Central memory CD8-positive, alpha-beta T cell (primary cell): ENCODE measurements at places on chromosomes 7 and 10.

GRCh38 chr7:23539494-23539907 is 7.7 kb upstream of the TRA2A start:
- no peak for DNase-seq

DNA sequence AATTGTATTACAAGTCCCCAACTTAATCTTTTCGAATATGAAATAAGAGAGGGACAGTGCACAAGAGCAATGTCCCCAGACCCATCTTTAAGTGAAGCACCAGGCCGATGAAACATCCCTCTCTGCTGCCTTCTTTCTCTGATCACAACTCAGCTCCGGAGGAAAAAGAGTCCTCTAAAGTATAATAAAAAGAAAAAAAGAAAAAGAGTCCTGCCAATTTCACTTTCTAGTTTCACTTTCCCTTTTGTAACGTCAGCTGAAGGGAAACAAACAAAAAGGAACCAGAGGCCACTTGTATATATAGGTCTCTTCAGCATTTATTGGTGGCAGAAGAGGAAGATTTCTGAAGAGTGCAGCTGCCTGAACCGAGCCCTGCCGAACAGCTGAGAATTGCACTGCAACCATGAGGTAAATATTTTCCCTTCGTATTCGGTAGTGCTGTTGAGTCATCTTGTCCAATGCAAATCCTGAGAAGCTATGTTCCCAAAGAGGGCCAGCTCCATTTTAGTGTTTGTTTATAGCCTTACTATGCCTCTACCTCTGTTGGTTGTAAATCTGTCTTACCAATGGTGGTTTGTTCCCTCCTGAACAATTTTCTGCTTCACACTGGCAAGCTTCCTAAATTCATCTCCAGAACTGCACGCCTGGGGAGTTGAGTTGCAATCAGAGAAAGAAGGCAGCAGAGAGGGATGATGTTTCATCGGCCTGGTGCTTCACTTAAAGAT is at the start of gene IFIT2:
Gene IFIT2 (plus strand): TSS at position 326 of the 725 bp plus-strand sequence. CDS start 78 bp downstream, at position 404.
- DNase-seq: no peak

- DNase-seq: no peak
Measured at GRCh38 chr10:31359979-31360378, 41.0 kb downstream of the ZEB1 start.

GRCh38 chr7:129864042-129864441 is 88.7 kb downstream of the UBE2H start:
- DNase-seq: no peak

- no peak for DNase-seq
Measured at GRCh38 chr10:102796407-102797176, 40.6 kb downstream of the CYP17A1 start.

DNA sequence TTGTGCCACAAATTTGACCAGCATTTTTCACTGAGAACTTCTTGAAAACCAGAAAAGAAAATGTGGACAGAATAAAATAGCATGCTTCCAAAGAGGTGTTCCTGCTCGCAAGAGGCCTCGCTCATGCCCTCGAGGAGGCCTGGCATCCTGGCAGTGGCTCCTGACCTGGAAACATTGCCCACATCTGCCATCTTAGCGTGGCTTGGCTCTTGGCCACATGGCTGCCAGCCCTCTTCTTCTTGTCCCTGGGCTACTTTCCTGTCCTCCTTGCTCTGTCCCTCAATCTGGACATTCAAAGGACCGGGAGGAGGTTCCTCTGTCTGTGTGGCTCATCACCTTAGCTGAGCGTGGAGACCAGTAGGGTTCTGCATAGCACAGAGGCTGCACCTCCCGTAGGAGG is 131.6 kb upstream of the TMEM72 start:
- no peak for DNase-seq

GRCh38 chr7:125775317-125775716 is 845.7 kb upstream of the POT1 start:
- DNase-seq: no peak

DNA sequence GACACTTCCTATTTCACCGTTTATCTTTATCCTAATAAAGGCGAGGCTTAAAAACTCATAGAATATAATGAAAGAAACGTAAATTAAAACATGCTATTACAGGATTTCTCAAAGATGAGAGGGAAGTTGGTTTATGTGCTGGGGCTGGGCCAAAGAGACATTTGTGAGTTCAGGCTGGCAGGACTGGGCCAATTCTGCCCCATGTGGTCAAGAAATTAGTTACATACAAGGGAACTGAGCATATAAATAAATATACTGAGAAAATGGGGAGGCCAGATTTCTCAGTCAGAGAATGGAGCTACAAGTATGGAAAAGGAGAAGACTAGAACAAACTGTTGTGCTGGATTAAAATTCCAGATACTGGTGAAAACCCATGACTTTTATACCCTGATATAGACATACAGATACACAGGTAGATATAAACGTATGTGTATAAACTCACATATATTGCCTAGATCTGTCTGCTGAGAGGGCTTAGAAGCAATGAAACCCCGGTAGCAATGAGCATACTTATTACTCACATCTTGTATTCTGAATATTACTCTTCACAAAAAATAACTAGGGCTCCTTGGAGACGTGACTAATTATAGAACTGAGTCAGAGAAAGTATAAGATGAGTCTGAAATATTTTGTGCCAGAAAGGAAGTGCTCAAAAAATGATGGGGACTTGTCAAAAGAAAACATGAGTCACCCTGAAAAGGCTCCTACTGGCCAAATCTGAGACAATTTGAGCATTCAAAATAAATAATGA is 155.7 kb upstream of the FGFR2 start:
- DNase-seq: no peak

GRCh38 chr7:36573066-36573465 is 151.2 kb downstream of the AOAH start:
- no peak for DNase-seq

GRCh38 chr10:98258683-98259454 is 9.1 kb downstream of the LOXL4 start:
- no peak for DNase-seq

DNA sequence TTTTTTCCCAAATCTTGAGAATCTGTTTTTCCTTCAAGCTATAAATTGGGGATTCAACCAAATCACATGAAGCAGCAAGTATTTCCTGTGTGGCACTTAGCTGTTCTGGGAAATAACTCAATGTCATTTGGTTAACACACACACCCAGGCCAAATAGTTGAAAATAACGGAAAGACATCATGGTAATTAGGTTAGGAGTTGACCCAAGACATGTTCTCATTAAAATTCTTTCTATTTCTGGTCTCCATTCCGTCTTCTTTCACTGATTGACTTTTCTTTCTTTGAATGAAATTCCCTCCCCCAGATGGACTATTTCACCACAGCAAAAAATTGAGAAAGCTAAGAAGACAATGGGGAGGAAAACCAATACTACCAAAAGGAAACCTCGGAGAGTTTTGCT is 30.5 kb downstream of the NRP1 start:
- DNase-seq: no peak

DNA sequence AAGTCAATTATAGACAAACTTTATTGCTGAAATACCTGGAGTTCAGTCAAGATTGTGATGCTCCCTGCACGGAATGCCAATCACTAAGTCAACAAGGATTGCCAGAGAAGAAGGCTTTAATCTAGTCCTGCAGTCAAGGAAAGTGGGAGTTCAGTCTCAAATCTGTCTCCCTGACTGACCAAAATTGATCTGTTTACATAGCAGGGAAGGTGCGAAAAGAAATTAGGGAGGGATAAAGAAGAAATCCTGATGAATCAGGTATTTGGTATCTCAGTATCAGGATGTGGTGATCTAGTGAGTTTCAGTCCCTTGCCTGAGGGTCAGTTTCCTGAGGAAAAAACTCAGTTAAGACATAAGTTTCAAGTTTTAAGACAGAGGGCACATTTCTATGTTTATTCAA is 2.1 kb upstream of the AKR1D1 start:
- DNase-seq: no peak

DNA sequence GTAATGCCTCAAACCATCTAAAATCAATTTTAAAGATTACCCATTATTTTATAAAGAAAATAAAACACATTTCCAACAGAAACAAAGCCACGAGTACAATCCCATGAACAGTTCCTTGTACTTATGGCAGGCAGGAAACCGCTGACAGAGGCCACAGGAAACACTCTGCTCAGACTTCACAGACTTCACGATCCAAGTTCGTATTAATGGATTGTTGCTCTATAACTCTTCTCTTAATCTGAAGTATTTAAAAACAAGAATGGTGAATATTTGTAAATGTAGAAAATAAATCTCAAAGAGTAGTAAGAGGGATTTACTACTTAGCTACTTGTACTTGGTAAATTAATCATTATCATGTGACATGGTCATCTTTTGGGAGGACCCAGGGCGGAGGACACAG is 78.3 kb downstream of the SNX10 start:
- DNase-seq: no peak

DNA sequence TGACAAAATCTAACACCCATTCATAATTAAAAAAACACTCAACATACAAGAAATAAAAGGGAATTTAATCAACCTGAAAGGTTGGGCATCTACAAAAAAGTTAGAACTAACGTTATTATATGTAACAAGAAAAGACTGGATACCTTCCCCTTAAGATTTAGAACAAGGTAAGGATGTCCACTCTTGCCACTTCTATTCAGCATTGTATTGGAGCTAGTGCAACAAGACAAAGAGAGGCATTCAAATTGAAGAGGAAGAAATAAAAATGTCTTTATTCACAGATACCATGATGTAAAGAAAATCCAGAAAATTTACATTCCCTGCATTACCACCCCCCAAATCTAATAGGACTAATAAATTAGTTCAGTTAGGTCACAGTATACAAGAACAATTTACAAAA is 18.3 kb downstream of the FAM149B1 start:
- DNase-seq: no peak

GRCh38 chr7:30752979-30753378 is 1.0 kb downstream of the INMT start:
- no peak for DNase-seq

GRCh38 chr7:88331322-88331721 is 24.6 kb upstream of the STEAP4 start:
- DNase-seq: no peak

DNA sequence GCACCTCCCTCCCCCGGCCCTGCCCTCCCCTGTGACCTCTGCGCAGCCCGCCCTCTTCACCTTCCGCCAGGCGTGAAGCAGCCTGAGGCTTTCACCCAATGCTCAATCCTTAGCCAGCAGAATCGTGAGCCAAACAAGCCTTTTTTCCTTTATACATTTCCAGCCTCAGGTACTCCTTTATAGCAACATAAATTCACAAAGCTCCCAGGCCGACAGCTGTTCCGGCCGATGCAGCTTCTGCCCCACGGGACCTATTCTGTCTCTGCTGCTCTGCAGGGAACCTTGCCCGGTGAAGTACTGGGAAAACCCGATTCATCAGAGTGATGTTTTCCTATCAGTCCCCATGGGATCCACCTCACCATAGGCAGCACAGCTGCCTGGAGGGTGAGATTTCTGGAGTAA is 87.4 kb downstream of the CHST15 start:
- no peak for DNase-seq

- no peak for DNase-seq
Measured at GRCh38 chr10:73774637-73775036, 7.2 kb upstream of the CHCHD1 start.

DNA sequence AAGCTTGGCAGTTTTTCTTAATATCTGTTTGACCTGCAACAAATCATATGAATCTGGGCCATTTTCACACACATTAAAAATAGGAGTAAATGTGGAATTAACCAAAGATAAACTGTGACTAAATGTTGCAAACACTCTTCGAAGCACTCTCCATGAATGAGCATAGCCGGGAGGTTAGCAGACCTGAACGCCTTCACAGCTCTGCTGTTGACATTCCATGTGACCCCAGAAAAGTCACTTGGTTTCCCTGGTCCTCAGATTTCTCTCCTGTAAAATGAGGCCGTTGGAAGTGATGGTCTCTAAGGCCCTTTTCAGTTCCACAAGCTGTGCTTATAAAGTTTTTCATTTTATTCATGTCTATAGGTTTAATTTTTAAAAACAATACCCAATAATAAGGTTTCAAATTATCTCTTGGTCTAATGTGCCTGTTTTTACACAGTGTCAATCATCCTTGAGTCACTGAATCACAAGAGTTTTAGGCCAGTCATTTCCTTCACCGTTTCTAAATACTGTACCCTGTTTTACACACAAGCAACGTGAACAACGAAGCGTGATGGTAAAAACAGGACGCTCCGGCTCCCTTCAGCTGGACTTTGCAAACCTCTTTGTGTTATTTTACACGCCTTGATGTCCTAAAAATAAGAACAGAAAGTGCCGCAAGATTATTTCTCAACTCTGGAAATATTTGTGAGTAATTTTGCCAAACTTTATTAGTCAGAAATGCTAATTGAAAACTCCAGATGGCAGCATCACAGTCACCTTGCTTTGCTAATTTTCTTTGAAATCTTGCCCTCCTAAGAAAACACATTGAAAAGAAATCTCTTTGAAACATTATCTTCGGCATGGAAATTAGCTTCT is 38.6 kb upstream of the MET start:
- no peak for DNase-seq

DNA sequence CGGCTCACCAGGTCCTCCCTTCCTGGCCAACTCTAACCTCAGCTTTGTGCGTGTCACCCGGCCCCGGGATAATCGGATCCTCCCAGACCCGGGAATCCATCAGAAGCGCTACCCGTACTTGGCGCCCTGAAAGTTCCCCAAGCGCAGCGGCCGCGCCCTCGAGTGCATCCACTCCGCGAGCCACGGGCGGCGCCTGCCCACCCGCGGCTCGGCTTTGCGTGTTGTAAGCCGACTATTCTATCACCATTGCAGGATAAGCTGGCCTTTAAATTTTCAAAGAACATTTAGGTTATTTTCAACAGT is 35.7 kb upstream of the EBLN1 start:
- DNase-seq: peak; percentile 18

- no peak for DNase-seq
Measured at GRCh38 chr7:130090745-130091532, 20.6 kb downstream of the KLHDC10 start.

DNA sequence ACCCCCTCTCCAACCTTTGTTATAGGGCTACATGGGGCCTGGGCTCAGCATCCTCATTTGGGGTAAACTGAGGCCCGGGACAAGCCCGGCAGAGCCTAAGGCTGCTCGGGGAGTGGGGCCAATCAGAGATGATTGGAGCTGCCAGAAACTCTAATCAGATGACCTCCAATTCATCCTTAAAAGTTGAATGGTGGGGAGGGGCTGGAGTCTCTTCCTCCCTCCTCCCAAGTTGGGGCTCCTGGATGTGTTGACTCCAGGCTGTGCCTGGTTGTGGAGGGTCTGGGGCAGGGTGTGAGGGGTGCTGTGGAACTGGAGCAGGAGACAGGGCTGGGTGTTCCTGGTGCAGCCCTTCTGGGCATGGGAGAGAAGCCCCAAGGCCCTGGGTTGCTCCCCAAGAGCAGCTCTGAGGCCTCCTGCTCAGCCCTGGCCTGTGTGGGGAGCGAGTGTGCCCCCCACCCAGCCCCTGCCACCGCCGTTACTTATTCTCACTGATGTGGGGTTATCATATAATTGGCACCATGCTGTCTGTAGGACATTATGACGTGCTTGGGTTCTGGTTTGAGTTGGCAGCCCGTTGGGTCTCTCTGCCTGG is 2.2 kb downstream of the BHLHA15 start:
- DNase-seq: no peak

GRCh38 chr10:123655751-123656150 is 10.4 kb upstream of the GPR26 start:
- DNase-seq: no peak

DNA sequence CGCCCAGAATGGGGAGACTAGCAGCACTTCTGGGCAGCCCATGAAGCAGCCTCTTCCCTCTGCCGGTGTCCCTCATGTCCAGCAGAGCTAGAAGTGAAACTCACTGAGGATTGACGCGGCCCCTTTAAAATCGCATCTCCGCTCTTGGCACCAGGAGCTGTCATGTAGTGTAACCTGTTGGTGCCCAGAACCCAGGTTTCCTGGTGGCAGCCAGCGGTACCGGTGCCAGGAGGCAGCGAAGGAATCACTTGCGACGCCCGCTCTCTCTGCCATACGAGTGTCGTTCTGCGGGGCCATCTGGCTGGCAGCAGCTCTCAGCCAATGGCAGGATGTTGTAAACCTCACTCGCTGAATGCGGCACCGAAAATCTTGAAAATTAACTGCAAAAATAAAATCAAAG is 82.7 kb downstream of the CUX1 start:
- no peak for DNase-seq
